ENCODE measurements at places on chromosomes 16 and 17.
A peak's percentile ranks its signal among the peaks of the same experiment; 100 is the strongest.

DNA sequence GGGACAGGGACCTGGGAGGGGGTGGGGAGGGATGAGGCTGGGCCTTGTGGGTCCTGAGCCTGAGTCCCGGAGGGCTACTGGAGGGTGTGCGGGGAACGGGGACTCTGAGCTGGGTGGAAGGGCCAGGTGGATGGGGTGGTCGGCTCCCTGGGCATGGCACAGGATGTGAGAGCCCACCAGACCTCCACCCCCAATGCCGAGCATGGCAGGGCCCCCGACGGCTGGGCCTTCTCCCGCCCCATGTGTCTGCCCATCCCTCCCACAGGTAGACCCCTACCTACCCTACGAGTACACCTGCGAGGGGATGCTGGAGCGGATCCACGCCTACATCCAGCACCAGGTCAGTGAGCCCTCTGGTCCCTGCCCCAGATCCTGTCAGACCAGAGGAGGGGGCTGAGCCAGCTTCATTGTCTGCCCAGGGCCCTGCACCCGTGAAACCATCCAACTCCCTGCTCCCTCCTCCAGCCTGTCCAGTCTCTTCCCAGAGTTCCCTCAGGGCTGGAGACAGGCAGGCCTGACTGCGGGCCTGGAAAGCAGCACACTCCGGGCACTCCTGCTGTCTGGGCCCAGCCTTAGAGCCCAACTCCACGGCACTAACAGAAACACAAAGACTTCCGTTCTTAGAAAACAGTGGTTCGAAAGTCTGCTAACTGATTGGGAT, 78.0 kb downstream of the MGAT5B start:
- no peak for DNase-seq

DNA sequence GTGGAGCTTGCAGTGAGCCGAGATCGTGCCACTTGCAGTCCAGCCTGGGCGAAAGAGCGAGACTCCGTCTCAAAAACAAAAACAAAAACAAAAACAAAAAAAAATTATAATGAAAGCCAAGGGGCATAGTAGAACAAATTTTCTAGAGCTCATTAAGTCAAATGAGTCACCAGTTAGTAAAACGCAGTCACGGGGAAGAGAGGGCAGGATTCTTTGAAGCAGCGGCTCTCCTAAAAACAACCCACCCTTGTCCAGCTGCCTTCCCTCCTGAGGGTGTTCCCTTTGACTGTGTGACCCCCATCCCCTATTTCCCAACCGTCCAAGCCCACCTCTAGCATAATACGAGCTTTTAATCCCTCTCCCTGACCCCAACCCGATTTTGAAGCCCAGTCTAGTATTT, 44.1 kb upstream of the STH start:
- no peak for DNase-seq

DNA sequence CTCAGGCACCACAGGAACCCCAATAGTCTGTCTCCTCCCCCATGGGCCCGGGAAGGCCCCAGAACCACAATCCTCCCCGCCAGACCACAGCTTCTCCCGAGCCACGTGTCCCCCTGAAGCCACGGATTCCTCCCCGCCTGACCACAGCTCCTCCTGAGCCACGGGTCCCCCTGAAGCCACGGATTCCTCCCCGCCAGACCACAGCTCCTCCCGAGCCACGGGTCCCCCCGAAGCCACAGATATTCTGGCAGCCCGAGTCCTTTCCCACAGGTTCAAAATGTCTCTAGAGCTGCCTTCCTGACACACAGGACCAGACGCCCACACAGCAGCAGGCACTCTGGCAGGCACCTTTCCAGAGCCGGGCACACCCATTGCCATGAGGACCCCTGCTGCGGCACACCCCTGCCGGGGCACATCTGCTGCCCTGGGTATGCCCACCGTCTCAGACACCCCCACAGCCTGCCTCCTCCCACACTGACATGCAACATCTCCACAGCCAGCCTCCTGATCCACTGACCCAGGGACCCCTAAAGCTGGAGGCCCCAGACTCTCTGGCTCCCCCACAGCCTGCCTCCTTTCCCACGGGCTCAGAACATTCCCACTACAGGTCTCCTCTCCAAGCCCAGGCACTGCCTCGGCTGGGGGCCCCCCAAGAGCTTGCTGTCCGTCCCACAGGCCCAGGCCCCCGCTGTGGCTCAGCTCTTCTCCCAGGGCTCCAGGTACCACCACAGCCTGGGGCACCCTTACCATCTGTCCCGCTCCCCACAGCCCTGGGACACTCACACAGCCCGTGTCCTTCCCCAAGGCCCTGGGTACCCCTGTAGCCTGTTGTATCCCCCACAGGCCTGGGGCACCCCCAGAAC, 2.2 kb downstream of the KIAA0753 start:
- DNase-seq = no peak

GRCh38 chr16:4537376-4538343, 913 bp downstream of the CDIP1 start:
- no peak for DNase-seq

DNA sequence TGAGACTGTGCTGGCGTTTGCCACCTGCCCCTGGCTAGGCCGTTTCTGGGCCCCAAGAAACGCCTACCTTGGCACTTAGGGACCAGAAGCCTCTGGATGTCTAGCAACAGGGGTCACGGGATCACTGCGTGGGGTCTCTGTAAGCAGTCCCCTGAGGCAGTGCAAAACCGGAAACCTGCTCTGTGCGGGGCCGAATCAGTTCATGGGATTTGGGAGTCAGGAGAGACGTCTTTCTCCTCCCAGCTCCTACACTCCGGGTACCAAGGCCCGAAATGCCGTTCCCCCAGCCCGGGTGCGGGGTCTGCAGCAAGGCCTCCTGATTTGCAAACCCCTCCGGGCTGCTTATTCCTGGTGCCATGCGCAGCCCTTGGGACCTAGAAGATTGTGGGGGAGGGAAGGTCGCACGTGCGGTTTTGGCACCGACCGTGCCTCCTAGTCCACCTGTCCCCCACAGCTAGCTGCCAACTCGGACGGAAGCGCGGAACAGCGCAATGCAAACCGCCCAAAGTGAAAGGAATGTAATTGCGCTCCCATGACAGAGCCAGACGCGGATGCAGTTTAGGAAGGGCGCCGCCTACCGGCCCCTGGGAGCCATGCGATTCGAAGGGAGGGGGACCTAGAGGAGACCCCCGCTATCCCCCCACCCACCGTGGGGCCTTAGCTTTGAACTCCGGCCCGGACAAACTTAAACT, 6.5 kb downstream of the IRX5 start:
- DNase-seq = peak; percentile 39

GRCh38 chr16:89478576-89479221, 11.7 kb downstream of the ANKRD11 start:
- no peak for DNase-seq

GRCh38 chr17:52546990-52547389, 388.5 kb upstream of the CA10 start:
- DNase-seq = no peak

DNA sequence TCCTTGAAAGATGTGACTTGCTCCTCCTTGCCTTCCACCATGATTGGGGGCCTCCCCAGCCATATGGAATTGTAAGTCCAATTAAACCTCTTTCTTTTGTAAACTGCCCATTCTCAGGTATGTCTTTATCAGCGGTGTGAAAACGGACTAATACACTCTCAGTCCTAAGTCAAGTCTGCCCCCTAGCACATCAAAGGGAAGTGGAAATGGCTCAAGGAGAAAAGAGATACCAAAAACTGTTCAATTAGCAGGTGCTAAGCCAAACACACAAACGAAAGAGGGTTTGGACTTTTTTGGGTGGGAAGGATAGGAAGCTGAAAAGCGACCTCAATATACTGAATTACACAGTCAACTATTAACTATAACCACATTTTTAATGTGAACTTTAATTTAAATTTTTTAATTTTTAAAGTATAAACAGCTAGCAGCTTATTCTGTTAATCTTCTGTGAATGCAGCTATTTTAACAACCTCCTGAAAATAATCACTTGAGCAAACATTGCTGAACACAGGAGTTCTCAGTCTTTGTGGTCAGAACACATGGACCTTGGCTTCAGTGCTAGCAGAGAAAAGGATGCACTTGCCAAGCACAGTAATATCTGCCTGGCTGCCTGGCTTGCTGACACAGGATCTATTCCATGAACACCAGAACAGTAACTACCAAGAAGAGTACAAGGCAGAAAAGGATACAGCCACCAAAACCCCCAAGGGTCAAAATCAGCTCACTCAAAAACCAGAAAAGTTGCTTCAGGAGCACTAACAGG, 10.9 kb downstream of the ZNF18 start:
- DNase-seq = no peak

GRCh38 chr17:8557176-8557806, 73.2 kb downstream of the MYH10 start:
- DNase-seq = no peak

- DNase-seq = no peak
Measured at GRCh38 chr16:10253409-10253808, 71.2 kb upstream of the GRIN2A start.

DNA sequence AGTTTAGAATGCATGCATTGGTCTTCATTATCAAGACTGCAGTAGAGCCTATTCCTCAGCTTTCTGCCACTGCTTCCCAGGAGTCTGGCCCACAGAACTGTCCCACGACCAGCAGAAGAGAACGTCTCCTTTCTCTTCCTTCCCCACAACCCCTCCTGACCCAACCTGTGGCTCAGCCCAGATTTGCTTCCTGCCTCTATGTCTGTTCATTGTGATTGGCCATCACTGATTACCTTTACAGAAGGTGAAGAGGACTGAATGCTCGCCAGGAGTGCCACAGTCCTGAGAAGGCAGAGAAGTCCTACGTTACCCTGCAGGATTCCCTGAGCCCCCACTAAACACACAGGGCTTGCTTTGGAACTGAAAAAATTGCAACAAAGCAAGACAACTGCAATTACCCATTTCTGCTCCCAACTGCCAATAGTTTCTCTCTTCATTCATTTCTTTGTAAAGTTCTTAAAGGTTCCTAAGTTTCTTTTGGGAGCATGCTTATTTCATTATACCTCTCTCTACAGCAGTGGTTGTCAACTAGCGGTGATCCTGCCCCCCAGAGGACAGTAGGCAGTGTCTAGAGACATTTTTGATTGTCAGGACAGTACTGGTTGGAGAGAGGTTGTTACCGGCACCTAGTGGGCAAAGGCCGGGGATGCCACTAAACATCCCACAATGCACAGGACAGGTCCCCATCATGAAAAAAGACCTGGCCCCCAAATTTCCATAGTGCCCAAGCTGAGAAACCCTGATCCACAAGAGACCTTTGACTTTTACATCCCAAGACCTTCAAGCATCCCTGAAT, 4.5 kb upstream of the NAT9 start:
- DNase-seq = no peak

DNA sequence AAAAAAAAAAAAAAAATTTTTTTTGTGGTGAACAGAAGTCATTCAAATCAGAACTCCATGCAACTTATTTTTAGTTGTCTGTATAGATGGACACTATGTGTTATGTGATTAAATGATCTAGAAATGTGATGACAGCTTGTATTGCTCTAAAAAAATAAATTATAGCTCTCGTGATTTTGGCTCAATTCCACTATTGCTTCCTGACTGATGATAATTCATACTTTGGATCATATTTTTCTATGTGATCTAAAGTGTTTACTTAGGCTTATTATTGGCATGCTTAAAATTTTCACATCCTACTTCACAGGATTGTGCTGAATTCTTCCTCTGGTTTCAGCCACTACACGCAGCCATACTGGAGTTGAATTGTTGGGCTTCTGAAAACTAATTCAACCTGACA, 76.8 kb downstream of the RPGRIP1L start:
- DNase-seq = no peak

DNA sequence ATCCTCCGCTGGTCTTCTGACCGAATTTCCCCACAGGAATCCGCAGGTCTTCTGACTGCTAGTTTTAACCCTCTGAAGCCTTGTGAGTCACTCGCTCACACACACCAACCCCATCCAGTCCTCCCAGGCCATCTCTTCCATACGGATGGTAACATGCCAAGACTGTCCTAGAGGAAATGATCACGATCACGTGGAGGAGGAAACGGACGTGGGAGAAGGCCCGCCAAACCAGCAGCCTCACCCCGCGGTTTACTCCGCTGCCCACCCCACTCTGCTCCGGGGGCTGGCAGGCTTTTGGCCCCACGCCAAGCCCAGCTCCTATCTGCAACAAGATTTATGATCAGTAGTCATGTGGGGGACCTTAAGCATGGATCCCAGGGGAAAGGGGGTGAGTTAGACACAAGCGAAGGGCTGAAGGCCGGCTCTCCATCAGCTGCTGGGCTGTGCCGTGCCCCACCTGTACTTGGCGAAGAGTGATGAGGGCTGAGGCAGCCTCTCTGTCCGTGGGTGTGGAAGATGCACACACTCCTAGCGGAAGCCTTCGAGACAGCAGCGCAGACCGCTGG, 1.5 kb upstream of the FAAP100 start:
- DNase-seq = peak; percentile 38

- no peak for DNase-seq
Measured at GRCh38 chr16:28923231-28923587, 1.8 kb downstream of the RABEP2 start.

GRCh38 chr17:57954397-57955182, 622 bp downstream of the CUEDC1 start:
- DNase-seq = no peak

DNA sequence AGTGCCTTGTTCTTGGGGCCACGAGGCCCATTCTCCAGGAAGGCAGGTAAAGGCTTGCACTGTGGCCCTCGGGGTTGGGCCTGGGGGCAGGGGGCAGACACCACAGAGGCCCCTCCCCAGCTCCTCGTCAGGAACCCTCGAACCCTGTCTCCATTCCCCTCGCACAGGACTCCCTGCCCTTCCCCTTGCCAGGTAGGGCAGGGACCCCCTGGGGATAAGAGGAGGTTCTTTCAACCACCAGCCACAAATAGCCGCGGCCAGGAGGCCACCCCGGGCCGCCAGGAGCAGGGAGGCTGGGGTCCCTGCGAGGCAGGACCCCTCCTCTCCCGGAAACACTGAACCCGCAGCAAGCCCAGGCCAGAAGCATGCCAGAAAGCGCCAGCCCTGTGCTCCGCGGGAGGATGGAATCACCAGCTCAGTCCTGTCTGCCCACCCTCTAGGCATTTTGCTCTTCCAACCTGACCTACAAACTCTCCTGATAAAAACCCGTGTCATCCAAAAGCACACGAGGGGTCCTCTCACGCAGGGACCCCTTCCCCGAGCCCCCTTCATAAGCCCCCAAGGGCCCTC, 45.6 kb downstream of the SLC47A1 start:
- DNase-seq = no peak

GRCh38 chr17:77897741-77898301, 60.7 kb upstream of the TNRC6C start:
- no peak for DNase-seq

DNA sequence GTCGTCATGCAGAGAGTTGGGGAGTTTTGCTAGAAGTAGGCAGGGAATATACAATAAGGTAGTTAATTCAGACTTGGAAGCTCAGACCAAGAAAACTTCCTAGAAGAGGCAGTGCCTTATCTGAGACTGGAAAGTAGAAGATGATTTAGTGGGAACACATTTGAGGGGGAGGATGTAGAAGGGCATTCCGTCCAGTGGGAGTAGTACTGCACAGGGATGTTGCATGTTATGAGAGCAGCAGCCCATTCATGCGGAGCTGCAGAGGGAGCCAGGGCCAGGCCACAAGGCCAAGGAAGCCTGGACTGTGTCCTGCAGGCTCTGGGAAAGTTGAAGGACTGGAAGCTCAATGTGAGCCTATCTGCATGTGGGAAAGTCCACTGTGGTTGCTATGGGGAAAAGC, 344.5 kb upstream of the EEF2KMT start:
- no peak for DNase-seq
